ENCODE measurements at places on chromosomes 3 and 15.

DNA sequence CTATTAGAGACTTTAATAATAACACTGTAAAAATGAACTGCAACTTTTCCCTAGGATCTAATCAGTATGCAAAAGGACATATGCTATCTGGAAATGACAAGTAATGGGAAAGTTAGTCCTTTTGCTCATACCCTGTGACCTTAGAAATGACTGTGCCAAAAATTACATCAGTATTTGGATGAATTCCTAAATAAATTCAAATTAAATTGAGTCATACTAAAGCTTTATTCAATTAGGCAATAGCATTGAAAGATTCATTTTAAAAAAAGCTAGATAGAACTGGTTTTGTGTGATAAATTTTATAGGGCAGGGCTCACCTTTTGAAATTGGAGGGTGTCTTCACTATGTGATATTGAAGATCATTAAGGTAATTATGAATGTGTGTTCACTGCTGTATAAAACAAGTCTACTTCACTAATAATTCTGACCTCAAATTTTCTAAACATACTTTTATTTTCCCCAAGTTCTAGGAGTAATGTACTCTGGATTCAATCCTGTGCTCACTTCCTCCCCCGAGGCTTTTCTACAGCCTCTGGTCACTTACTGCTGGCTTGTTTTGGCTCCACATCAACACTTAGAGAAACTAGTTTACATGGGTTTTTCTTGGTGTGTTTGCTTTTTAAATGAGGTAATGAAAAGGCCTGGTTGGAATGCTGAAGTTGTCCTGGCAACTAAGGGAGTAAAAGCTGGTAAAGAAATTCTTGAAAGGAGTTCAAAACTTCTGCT lies 44.4 kb upstream of the SPTSSB start:
- no peak for DNase-seq

DNA sequence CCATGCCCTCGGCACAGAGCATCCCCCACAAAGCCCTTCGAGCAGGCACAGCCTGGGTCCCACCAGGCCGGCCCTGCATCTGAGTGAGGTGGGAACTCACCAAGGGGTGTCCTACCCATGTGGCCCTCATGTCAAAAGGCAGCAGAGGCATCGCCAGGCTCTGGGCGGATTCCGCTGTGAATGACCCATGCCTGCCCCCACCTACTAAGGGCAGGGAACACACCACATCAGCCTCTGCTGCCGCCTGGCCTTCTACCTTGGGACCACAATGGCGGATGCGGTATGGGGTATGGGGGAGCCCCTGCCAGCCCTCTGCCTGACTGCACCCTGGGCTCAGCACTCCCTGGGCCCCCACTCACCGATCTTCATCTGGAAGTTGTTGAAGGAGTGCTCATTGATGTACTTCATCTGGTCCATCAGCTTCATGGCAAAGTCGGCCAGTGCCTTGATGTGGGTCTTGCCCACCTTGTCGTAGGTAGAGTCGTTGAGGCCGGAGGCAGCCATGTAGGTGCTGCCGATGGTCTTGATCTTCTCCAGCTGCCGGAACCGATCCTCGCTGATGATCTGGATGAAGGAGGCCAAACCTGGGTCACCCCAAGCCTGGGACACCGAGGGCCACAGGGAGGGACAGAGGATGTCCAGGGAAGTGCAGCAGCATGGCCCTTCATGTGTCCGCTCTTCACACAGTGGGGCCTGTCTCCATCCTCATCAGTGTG lies 87.8 kb downstream of the SEC22A start:
- no peak for DNase-seq

- no peak for DNase-seq
Observed at GRCh38 chr3:141201122-141201521, 30.5 kb upstream of the PXYLP1 start.

DNA sequence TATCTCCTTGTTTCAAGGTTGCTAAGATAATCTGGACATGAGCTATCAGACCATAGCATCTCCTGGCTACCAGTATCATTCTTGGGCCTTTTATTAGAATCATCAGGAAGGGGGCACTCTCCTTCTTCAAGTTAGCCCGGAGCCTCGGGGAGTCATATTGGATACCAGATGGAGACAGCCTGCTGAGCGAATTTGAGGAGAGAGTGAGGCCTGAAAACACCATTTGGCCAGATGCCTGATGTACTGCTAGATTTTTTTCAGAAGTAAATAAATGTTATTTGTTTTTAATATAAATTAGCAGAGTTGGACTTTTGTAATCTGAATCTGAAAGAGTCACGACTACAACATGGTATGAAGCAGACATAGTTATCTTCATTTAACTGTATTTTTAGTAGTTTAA lies 848.6 kb downstream of the IGSF11 start:
- DNase-seq, result no peak

DNA sequence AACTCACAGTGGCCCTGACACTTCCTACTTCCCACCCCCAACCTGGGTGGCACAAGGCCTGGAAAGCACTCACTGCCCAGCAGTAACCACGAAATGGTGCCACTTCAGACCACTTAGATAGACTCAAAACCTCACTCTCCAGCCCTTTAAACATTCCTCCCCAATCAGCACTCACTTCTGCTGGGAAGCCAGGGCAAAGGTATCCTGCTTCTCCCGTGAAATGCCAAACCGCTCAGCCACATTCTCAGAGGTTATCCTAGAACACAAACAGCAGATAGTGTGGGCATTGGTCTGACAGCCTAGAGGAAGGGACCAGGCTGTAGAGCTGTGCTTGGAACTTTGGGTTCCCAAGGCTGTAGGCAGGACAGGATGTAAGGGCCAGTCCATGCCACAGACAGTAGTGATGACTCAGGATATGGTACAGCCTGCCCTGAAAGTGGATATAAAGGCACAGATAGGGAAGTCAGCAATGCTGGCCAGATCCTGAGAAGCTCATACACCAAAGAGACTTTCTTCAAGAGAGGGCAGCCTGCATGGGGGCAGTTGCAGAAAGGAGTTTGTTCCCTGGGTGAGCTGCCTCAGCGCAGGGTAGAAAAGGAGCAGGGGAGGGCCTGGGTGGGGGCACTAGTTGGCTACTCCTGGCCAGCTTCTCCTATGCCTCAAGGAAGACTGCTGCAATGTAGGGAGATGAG lies 9.2 kb downstream of the ACAA1 start:
- no peak for DNase-seq

DNA sequence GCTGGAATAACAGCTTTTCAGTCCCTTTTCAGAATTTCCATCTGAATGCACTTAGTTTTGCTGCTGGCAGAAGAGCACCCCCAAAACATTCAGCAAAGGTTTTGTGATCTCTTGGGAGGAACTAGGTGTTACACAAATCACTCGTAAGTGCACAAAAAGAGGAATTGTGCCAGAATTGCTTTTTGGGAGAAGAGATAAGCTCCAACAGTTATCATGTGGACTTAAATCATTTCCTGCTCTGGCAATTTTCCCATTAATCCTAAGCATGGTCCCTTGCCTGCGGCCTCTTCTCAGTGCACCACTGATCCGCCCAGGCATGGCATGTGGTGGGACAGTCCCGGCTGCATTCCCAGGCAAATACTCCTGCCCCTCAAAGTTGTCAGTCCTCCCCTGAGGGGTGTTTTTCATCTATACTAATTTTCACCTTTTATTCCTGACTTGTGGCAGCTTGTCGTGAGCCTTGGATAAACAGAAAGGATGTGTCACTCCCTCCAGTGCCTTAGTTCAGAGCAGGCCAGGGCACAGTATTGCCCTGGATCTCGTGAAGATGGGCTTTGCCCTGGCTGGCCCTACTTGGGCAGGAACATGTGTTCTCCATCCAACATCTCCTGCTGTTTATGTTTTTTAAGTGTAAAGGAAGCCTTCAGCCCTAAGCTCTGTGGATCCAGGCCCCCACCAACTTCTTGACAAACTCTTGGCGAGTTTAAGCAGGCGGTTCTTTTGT lies 44.6 kb upstream of the VILL start:
- DNase-seq, result no peak

- no peak for DNase-seq
Observed at GRCh38 chr3:168157099-168157700, 61.5 kb upstream of the GOLIM4 start.

- DNase-seq, result no peak
Observed at GRCh38 chr3:185335799-185336198, 27.1 kb upstream of the MAP3K13 start.

DNA sequence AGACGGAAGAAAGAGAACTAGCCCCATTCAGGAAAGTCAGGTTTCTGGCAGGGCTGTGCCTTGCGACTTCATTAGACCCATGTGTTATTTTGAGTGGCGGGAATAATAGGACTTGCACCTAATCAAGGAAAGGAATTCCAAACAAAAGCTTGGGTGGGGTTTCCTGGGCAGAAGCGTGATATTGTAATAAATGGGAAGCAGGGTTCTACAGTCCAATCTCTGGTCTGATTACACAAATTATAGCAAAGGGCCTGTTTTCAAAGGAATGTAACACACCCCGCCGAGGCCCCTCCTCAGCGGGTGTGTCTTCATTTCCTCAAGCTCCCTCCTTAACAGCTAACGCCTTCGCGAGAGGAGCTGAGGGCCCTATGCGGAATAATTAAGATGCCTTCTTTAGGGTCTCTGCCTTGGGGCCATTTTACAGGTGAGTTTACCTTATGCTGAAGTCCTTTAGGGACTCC lies 396.0 kb upstream of the C2CD4B start:
- DNase-seq, result no peak

DNA sequence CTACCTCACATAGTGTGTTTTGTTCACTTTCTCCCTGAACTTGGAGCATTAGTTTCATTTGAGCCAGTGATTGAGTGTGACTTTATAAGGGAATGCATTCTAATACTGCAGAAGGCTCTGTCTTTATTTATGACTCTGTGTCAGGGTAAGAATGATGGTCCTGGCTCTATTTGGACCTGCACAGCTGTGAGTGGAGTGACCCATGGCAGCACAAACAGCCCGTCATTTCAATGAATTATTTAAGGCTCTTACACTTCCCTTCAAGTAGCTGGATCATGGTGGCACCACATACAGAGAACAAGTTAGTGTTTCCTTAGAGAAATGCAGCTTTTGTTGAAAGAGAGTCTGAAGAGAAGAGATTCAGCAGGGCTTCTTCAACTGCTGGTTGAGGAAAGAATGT lies 16.4 kb downstream of the TMEM108 start:
- DNase-seq, result no peak

DNA sequence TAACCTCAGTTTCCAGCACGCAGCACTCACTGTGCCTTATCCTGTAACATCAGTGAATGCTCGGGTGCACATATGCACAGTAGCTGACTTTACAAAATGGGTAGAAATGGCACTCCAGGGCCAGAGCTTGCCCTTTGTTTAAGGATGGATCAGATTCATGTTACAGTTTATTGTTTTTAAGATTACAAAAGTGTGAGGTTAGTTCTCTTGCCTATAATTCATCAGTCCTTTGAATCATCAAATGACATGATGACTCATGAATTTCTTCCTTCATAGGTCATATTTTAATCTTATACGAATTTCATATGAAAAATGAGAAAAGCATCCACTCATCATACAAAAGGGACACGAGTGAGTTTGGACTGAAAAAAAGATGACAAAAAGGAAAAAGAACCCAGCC lies 545.3 kb downstream of the GBE1 start:
- no peak for DNase-seq

- no peak for DNase-seq
Observed at GRCh38 chr15:61681676-61682075, 378.6 kb downstream of the VPS13C start.

DNA sequence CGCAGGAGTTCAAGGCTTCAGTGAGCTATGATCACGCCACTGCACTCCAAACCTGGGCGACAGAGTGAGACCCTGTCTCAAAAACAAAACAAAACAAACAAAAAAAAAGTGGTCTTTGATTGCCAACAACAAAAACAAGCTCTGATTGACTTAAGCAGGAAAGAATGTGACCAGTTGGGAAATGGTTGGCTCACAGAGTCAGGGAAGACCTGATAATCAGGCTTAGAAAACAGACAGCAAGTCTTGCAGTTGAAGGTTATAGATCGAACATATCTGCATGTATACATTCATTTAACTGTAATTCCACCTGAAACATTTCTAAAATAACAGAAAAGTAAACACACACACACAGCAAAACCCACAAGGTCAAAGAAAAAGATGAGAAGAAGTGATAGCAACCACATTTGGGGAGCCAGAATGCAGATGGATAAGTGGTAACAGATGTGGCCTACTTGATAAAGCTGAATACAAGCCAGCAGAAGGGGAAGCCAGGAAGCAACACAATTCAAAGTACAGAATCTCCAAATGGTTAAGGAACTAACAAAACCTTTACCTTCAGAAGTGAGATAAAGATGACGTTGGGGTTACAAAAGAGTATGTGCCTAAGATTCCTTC lies 699.9 kb upstream of the ZNF385D start:
- no peak for DNase-seq

DNA sequence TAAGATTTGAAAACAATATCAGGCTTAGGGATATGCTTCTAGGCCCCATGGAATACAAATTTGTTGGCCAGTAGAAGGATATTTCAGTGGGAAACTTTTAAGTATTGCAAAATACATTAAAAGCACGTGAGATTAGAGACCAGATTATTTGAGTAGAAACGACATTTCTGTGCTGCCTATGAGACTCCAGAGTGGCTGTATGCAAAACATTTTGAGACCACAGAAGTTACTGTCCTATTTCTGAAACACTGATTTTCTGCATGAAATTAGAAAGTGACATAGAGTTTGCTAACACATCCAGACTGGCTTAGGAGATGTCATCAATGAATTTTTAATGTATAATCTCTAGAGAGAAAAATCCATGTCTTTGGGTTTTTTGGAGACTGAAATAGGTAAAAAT lies 99.8 kb downstream of the KCNH8 start:
- DNase-seq, result no peak

DNA sequence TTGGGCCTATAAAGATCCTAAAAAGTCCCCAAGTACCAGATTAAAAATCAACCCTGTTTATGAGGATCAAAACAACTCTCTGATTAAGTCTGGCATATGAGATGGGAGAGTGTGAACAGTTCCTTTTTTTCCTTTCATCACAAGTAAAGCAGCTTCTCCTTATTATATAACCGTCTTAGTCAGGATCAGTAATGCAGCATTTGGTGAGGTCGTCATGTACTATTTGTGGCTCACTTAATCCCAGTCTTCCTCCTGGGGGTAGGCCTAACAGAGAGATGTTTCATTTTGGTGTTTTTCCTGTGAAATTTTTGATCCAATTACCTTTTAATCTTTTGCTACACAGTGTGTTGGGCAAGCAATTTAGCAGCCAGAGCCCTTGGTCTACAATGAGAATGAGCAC lies 333.1 kb upstream of the KCNMB2 start:
- no peak for DNase-seq

DNA sequence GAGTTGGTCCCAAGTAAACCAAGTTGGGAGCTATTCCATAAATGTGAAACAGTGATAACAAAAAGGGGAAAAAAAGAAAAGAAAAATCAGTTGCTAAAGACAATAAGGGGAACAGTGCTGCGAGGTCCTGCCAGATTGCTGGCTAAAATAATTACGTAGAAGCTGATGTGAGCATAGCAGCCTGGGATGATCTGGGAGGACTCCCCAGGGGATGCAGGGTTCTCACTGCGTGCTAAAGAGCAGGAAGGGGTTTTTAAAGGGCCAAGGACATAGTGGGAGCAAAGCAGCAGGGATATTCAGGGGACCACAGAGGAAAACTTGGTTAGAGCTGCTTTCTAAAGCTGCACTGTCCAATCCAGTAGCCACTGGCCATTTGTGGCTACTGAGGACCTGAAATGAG lies 133.0 kb upstream of the UMPS start:
- no peak for DNase-seq

Measured in activated gamma-delta T cell treated with anti-CD3 and anti-CD28 coated beads, Interleukin-2, amount 50 U/mL, for 16 hours (primary cell).